ENCODE measurements at places on chromosomes 5 and 9.

DNA sequence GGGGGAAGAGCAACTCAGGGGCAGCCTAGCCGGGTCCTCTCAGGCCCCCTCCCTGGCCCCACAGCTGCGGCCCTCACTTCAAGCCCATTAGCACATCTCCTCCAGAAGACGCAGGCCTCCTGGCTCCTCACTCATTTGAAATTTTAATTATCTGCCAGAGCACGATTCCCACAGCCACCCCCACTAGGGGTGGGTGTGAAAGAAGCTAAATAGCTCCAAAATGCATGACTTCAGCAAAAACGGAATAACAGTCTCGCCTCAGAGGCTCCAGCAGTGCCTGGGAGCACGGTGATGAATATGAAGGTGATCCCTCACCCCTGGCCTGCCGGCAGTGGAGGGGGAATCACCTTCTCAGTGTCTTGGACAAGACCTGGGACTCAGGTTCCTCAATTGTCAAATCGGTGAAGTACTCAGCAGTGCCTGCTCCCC is 61.1 kb upstream of the HRH2 start:
- H3K27me3 ChIP-seq = no peaks in the 10 kb centered on the region
- no peak overlapping the region for H3K4me3 ChIP-seq
- no peak overlapping the region for H3K27ac ChIP-seq

- H3K4me3 ChIP-seq = no peak overlapping the region
- no peaks in the 10 kb centered on the region for H3K4me1 ChIP-seq
- no peak for DNase-seq
- H3K27ac ChIP-seq = no peak overlapping the region
- no peaks in the 10 kb centered on the region for H3K36me3 ChIP-seq
Measured at GRCh38 chr5:93421987-93422401, 159.0 kb downstream of the NR2F1-AS1 start.

- H3K36me3 ChIP-seq = no peaks in the 10 kb centered on the region
- H3K4me3 ChIP-seq = no peak overlapping the region
- H3K27ac ChIP-seq = no peak overlapping the region
- no peak for DNase-seq
Measured at GRCh38 chr9:113148781-113149510, 1.9 kb upstream of the SLC31A2 start.

DNA sequence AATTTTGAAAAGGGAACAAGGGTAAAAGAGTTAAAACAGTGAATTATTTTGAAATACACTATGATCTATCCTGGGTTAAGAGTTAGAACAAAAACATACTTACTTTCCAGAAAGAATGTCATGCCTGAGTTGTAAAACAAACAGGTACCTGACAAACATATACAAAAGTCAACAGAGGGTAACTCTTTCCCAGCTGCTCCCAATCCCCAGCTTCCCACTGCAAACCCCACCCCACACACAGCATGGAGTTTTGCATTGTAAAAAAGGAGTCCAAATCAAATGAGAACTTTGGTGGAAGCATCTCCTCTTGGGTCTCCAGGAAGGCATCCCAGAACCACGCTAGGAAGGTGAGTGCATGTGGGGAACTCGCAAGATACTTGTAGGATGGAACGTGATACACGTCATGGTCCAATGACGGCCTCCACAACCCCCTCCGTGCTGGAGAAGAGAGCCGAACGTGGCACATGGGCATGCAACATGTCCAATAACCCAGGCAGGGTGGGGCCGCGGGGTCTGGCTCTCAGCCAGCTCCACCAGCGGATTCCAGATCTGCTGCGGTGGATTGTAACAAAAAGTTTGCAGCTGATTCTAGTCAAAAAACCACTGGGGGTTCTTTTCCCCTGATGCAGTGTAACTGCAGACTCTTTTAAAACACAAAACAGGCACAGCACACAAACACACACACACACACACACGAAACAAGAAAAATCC is 55.8 kb downstream of the EPB41L4B start:
- H3K27ac ChIP-seq = no peak overlapping the region
- H3K4me1 ChIP-seq = no peaks in the 10 kb centered on the region
- no peaks in the 10 kb centered on the region for H3K27me3 ChIP-seq
- DNase-seq = no peak
- H3K36me3 ChIP-seq = no peaks in the 10 kb centered on the region

DNA sequence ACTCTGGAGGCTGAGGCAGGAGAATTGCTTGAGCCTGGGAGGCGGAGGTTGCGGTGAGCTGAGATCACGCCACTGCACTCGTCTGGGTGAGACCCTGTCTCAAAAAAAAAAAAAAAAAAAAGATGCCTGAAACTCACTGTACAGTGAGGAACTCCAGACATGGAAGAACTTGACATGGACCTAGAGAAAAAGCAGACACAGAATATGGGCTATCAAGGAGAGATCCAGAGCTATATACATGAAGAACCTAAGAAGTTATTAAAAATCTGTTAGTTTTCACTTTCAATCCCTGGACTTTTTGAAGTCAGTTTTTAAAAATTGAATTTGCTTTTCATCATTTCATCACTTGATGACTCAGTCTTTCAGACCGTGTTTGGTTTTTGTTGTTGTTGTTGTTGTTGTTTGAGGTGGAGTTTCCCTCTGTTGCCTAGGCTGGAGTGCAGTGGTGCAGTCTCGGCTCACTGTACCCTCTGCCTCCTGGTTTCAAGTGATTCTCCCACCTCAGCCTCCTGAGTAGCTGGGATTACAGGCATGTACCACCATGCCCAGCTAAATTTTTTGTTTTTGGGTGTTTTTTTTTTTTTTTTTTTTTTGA is 20.3 kb downstream of the PAIP2 start:
- no peak overlapping the region for H3K4me3 ChIP-seq
- H3K27ac ChIP-seq = no peak overlapping the region
- H3K4me1 ChIP-seq = no peaks in the 10 kb centered on the region
- DNase-seq = no peak
- peaks cover 43% of the 10 kb centered on the region for H3K36me3 ChIP-seq
- no peaks in the 10 kb centered on the region for H3K27me3 ChIP-seq

- H3K36me3 ChIP-seq = no peaks in the 10 kb centered on the region
- no peak overlapping the region for H3K27ac ChIP-seq
- no peak for DNase-seq
- no peaks in the 10 kb centered on the region for H3K27me3 ChIP-seq
- H3K4me1 ChIP-seq = no peaks in the 10 kb centered on the region
- no peak overlapping the region for H3K4me3 ChIP-seq
Measured at GRCh38 chr5:56251440-56251839, 18.3 kb upstream of the ANKRD55 start.

- H3K27ac ChIP-seq = no peak overlapping the region
- peaks cover 11% of the 10 kb centered on the region for H3K4me1 ChIP-seq
- H3K36me3 ChIP-seq = no peaks in the 10 kb centered on the region
- H3K27me3 ChIP-seq = no peaks in the 10 kb centered on the region
- H3K4me3 ChIP-seq = no peak overlapping the region
- DNase-seq = no peak
Measured at GRCh38 chr5:43148417-43148816, 27.7 kb downstream of the ZNF131 start.

All from tibial artery (tissue), 4 donors.